ENCODE measurements at places on chromosomes 6 and 20.

- no peak for DNase-seq
These were observed 224.9 kb upstream of the SMLR1 start for GRCh38 chr6:130602151-130602770.

DNA sequence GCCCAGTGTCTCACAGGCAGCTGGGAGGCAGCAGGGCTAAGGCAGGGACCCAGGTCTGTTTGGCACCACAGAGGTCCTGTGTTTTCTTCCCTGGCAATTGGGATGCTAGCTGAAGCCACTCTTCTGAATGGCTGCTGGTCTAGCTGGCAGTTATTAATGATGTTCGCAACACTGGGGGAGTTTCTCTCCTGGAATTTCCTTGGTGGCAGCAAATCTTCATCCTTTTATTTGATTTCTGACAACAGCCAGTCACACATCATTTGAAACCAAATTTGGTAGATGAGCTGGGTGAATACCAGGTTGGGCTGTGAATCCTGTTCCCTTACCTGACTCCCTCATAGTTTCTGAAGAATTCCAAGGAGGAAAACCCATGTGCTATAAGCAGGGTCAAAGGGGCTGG, 40.8 kb upstream of the SLC4A11 start:
- no peak for DNase-seq

DNA sequence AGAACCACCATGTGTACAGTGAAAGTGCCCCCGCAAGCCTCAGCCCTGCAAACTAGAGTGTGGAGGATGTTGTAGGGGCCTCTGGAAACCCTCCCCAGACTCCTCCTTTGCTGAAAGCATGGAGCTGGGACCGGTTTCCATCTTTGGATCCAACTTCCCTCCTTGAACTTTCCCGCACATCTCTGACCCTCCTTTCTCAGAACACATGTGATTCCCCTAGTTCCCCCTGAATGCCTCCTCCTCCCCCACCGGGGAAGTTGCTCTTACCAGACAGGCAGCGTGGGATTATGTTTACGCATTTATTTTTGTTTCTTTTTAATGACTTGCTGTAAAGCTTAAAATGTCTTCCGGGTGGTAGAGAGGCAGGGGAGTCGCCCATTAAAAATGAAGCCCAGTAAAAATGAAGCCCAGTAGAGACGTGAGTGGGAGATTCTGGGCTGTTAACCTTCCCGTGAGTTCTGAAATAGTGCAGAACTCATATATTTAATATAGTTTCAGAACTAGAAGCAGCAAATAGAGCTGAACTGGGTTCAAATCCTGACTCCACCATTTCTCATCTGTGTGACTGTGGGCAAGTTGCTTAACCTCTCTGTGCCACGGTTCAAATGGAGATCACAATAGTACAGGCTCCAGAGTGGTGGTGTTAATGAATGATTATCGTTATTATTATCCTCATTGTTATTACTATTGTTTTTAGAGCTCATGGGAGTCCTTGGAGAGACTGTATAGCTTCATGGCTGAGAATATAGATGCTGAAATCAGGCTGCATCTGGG, 8.0 kb upstream of the PTPN1 start:
- no peak for DNase-seq

GRCh38 chr6:11460001-11460668, 77.4 kb upstream of the TMEM170B start:
- no peak for DNase-seq

- DNase-seq = peak; percentile 94
These were observed 609 bp downstream of the OGFRL1 start for GRCh38 chr6:71289039-71289801.

DNA sequence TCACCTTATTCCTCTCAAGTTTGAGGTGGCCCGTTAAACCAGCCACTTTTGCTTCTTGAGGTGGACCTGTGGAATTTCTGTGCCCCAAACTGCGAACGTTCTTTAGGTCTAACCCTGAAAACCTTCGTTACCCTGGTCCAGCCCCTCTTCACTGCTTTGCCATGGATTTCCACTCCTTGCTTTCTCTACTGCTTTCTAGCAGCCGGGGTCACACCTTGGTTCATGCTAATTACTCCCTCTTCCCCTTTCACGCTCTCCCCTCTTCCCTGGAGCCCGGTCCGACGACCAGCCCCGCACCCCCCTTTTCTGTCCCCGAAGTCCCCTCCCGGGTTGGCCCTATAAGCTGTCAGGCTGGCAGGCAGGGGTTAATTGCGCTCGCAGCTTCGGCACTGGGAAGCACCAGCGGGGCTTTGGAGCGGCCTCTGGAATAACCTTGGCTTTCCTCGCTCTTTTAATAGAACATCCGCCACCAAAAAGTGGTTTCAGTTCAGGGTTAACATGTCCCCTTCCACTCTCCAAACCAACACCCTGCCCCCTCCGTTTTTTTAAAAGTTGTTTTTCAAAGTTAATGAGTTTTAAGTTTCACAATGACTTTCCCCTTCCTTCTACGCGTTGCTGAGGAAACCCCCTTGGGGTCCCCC, 1.4 kb upstream of the HIVEP1 start:
- peak; percentile 94 for DNase-seq

DNA sequence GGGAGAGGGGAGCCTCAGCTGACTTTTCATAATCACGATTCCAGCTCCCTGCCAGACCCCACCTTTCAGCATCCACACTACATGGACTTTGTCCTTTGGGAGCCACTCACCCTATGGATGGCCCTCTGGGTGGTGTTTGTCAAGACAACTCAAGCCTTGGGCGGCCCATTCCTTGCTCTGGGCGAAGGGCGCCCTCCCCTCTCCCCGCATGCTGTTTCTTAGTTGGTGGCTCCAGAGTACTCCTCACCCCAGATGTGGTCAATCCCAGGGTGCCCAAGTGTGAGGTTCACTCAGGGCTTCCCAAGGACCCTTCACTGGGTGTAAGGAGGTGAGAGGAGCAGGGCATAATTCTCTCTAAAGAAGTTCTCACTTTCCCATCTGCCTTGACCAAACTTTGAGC, 710.0 kb downstream of the QKI start:
- peak; percentile 49 for DNase-seq

DNA sequence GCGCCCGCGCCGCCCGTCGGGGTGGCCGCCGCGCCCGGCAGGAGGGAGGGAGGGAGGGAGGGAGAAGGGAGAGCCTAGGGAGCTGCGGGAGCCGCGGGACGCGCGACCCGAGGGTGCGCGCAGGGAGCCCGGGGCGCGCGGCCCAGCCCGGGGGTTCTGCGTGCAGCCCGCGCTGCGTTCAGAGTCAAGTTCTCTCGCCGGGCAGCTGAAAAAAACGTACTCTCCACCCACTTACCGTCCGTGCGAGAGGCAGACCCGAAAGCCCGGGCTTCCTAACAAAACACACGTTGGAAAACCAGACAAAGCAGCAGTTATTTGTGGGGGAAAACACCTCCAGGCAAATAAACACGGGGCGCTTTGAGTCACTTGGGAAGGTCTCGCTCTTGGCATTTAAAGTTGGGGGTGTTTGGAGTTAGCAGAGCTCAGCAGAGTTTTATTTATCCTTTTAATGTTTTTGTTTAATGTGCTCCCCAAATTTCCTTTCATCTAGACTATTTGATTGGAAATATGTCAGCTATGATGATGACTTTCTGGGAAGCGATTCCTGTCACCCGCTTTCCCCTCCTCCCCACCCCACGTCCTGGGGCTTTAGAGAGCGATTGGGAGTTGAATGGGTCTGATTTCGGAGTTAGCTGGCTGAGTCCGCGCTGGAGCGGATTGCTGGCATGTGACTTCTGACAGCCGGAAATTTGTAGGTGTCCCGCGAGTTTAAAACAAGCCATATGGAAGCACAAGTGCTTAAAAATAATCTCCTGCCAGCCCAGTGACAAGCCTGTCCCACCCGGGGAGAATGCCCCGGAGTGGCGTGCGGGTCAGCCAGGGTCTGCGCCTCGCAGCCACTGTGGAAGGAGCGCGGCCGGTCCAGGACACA, 1.1 kb downstream of the ESR1 start:
- DNase-seq = no peak

DNA sequence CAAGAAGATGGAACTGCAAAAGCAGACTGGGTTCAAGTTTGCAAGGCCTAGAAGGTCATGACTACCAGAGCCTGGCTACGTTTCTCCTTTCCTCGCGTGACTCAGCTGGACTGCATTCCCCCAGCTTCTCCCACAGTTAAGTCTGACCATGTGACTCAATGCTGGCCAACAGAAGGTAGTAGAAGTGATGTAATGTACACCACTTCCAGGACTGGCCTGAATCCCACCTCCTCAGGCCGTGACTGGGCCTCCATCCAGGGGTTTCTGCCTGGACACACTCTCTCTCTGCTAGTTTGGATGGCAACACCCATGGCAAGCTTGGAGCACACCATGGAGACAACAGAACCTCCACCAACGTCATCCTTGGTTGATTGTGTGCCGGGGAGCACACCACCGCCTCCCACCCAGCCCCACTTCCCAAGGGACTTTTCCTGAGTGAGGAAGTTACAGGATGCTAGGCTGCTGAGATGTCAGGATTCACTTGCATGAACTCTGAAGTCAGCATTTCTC, 112.0 kb upstream of the CDYL start:
- DNase-seq = no peak

DNA sequence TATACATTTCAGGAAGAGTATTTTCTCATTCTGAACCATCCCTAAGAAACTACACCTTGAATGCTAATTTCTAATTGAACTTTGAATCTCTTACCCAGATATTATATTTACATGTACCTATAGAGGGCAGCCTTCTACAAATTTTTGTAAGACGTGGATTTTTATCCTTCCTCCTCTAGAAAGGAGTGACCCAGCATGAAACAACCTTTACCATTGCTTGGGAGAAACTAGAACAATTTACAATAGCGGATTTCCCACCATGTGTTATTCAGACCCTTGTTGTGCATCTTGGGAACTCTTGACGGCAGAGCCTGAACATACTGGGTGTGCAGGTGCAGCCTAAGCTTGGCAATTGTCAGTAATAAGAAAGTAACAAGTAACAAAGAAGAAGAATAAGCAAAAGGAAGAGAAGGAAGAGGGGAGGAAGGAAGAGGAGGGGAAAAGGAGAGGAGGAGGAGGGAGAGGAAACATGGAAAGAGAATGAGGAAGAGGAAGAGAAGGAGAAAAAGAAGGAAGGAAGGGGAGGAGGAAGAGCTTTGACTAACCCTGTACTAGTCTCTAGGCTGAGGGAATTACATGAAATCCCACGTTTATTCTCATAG, 10.8 kb upstream of the TAAR1 start:
- DNase-seq = no peak
